Kidney epithelial cell (primary cell): ENCODE measurements at places on chromosomes 16 and 17.

- DNase-seq = no peak
Measured at GRCh38 chr16:7482032-7482431, 149.4 kb downstream of the RBFOX1 start.

DNA sequence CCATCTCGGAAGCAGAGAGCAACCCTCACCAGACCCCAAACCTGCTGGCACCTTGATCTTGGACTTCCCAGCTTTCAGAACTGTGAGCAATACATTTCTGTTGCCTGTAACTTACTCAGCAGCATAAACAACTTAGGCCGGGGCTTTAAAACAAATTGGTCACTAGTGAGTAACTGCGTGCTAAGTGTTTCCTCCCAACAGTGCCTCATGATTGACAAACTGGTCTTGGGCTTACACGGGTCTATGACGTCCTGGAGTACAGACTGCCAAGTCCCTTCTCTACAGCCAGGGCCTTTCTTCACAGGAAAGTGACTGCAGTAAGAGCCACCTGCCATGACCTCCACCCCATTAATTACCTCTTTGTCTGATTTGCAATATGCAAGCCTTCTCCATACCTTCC lies 136.7 kb downstream of the XYLT1 start:
- no peak for DNase-seq

DNA sequence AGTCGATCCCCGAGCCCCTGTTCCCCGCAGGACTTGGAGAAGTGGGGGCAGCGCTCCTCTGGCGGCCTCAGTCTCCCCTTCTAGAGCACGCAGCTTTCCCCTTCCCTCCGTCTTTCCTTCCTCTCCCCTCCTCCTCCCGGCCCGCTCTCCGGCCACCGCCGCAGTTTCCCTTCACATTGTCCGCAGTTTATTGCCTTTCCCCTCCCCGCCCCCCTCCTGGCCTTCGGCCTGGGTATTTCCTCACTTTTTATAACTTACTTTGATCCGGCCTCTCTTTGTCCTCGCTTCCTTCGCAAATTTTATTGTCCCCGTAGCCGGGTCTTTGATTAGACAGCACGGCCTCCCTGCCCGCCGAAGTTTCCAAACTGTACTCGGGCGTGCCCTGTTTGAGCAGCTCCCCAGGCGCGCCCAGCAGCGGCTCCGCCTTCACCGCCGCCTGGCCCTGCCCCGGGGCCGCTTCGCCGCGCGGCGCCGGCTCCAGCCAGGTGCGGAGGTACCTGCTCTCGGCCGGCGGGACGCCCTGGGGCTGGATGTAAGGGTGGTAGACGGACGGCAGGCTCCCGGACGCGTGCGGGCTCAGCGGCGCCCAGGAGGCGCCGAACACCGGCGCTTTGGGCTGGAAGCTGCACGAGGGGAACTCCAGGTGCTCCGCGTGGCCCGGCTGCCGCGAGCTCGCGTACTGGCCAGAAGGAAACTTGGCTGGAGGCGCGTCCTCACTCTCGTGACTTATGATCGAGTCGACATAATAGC lies 488 bp downstream of the HOXB9 start:
- DNase-seq = no peak

GRCh38 chr16:79640513-79641360 lies 40.2 kb upstream of the MAF start:
- no peak for DNase-seq

- no peak for DNase-seq
Measured at GRCh38 chr16:66551348-66551759, 1.0 kb upstream of the CKLF start.

DNA sequence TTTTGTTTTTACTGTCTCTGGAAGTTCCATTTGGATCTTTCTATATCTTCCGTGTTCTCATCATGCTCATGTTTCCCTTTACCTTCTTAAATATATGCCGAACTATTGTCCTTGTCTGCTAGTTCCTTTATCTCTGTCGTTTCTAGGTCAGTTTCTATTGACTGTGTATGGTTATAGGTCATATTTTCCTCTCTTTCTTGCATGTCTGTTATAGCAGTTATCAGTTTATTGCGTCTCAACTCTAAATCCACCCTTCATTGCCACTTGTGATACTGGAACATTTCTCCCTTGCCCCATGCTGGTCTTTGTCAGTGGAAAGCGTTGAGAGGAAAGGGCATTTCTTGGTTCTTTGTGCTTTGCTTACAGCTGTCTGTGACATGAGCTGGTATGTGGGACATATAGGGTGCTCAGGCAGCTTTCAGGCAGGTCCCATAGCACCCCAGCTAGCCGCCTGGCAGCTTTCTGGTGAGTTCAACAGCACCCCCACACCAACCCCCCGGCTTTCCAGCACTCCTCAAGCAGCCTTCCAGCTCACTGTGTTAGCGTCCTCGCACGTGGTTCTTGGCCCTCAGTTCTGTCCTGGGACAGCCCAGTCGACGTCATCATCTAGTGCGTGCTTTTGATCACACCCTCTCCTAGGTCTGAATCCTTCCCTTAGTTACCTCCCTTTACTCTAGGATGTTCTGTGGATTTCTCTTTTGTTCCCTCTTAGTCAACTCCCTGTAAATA lies 15.4 kb upstream of the DNASE1 start:
- no peak for DNase-seq

DNA sequence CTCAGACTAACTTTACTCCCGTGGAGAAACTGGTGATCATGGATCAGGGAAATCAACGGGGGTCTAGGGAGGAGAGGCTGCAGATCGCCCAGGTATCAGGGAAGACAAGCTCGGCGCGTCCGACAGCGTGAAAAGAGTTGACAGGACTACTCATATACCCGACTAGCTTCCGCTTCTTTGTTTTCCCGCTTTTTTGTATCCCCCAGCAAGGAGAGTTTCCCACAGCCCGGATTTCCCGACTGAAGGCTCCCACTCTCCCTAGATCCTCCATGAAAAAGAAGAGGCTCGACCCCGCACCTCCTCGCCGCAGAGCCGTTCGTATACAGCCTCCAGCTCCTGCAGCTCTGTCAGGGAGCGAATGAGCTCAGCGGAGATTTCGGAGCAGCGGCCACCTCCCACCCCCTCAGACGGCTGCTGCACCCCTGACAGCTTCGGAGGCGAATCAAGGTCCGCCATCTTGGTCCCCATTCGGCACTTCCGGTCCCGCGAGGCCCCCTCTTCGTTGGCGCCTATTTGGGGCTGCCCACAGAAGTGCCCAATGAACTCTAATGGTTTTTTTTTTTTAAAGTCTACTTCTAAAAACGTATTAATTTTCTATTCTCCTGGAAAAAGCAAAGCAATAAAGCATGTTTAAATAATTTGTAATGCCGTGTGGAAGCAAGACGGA lies at the start of gene COG4:
Gene COG4, minus strand, starts transcription at position 479 of the 667 bp plus-strand sequence. Its CDS starts 11 bp downstream, at position 468.
- no peak for DNase-seq

DNA sequence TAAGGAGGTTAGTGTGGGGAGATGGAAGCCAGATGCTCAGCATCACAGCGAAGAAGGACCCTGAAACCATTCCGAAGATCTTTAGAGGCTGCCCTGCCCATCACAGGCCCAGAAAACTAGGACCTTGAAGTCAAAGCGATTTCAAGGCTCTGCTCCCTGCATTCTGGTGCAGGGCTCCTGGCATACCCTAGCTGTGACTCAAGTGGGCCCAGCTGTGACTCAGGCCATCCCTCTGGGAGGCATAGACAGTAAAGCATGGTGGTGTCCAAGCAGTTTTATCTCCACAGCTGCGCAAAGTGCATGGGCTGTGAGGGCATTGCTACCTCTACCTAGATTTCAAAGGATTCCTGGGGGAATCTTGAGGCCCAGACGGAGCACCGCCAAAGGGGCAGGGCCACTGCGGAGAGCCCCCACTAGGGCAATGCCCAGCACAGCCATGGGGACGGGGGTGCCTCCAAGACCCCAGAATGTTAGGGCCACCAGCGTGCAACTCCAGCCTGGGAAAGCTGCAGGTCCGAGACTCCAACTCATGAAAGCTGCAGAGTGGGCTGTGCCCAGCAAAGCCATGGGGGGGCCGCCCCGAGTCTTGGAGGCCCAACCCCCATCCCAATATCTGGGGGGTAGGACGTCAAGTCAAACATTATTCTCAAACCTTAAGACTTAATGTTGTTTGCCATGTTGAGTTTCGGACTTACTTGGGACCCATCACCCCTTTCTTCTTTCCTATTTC lies 11.7 kb upstream of the ZNF594 start:
- no peak for DNase-seq

DNA sequence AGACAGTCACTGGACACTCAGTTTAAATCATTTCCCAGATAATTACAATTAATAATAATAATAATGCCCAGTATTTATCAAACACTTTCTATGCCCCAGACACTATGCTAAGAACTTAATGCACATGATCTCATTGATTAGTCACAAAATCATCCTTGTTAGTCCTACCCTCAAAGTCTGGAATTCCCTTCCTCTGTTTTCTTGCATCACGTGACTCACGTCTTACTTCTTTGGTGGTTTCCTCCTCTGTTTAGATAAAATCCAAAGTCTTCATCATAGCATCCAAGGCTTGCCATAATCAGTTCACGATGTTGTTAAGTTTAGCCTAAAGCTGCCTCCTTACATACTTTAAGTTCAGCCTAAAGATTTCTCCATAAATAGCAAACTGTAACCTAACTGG lies 471.9 kb downstream of the PMP22 start:
- no peak for DNase-seq
